Naive B cell (primary cell): ENCODE measurements at places on chromosomes 2 and 18.

GRCh38 chr18:1895456-1896185 is 675.7 kb downstream of the METTL4 start:
- DNase-seq = no peak

GRCh38 chr2:65129286-65129825 is 550 bp downstream of the RAB1A start:
- DNase-seq = no peak

DNA sequence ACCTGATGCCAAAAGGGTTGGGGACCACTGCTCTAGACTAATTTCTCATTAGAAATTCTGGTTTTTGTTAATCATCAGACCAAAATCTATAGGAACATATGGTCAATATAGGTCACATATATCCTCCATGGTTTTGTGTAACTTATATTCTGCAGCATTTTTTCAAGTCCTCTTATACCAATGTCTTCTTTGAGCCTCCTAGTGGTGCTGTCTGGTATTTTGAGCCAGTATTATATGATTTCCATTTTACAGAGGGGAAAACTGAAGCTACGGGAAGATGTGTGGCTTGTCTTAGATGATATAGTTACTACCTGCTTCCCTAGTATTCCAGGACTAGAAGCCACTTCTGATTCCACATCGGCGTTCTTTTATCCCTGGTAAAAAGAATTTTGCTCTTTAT is 13.8 kb downstream of the MAPK4 start:
- DNase-seq = no peak

GRCh38 chr18:48820483-48821250 is 130.1 kb downstream of the SMAD7 start:
- DNase-seq = no peak
